Sigmoid colon (tissue), 7 donors: ENCODE measurements at places on chromosomes 3 and 15. TPM values are rescaled to one million over a fixed set of nuclear protein-coding genes. Genes with fewer than 3 reads are reported as not detected.

Gene CPNE9
- not detected for polyA plus RNA-seq

Gene ISLR
- 16.3 TPM for polyA plus RNA-seq

Gene FAM43A
- polyA plus RNA-seq, result 10.2 TPM

Gene FAM174B
- 19.8 TPM for polyA plus RNA-seq

Gene ACTRT3
- polyA plus RNA-seq, result 1.2 TPM

Gene SLCO2A1
- polyA plus RNA-seq, result 1.8 TPM

Gene CKMT1B
- 66.1 TPM for polyA plus RNA-seq

Gene CAMKV
- polyA plus RNA-seq, result not detected

Gene FMN1
- 3.0 TPM for polyA plus RNA-seq

Gene CCDC13
- 0.69 TPM for polyA plus RNA-seq

Gene PATL2
- 1.2 TPM for polyA plus RNA-seq

Gene GRK7
- not detected for polyA plus RNA-seq

Gene ABHD10
- 18.3 TPM for polyA plus RNA-seq

Gene ATP13A4
- polyA plus RNA-seq, result not detected

Gene CCPG1
- polyA plus RNA-seq, result 7.6 TPM
